ENCODE measurements at places on chromosomes 5 and 9.

GRCh38 chr9:19173598-19174125 is 46.4 kb upstream of the PLIN2 start:
- no peak for DNase-seq

- DNase-seq = no peak
Observed at GRCh38 chr9:95032580-95033341, 284.7 kb downstream of the FANCC start.

GRCh38 chr5:113520899-113521298 is 7.4 kb downstream of the YTHDC2 start:
- no peak for DNase-seq

- no peak for DNase-seq
Observed at GRCh38 chr5:59446356-59446755, 447.2 kb downstream of the PDE4D start.

DNA sequence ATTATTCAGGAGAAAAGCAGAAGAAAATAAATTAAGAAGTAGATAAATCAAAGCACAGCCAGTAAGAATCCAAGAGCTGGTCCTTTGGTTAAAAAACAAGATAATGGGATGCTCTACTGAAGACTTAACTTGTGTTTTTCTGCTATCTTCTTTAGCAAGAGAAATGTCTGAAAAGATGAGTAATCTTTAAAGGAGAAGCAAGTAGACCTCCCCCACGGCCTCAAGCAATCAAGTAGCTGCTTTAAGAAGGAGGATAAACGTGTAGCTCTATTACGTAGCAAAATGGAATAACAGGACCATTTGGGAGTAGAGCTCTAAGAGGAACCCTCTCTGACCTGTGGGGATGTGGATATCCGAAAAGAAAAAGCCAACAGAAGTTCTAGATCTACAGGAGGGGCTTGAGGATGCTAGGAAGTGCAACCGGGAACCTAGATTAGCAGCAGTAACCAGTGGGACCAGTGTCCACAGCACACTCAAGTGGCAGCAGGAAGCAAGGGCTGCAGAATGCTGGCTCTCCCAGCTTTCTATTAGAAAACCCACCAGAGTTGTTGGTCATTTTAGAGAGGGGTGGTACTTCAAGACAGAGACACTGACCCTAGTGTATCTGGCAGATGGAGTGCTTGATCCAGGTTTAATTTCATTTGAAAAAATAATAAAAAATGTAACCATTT is 185.4 kb downstream of the GABBR2 start:
- no peak for DNase-seq

GRCh38 chr5:133783481-133783880 is 171.1 kb upstream of the FSTL4 start:
- DNase-seq = no peak

- no peak for DNase-seq
Observed at GRCh38 chr9:70121818-70122436, 78.3 kb downstream of the MAMDC2 start.

DNA sequence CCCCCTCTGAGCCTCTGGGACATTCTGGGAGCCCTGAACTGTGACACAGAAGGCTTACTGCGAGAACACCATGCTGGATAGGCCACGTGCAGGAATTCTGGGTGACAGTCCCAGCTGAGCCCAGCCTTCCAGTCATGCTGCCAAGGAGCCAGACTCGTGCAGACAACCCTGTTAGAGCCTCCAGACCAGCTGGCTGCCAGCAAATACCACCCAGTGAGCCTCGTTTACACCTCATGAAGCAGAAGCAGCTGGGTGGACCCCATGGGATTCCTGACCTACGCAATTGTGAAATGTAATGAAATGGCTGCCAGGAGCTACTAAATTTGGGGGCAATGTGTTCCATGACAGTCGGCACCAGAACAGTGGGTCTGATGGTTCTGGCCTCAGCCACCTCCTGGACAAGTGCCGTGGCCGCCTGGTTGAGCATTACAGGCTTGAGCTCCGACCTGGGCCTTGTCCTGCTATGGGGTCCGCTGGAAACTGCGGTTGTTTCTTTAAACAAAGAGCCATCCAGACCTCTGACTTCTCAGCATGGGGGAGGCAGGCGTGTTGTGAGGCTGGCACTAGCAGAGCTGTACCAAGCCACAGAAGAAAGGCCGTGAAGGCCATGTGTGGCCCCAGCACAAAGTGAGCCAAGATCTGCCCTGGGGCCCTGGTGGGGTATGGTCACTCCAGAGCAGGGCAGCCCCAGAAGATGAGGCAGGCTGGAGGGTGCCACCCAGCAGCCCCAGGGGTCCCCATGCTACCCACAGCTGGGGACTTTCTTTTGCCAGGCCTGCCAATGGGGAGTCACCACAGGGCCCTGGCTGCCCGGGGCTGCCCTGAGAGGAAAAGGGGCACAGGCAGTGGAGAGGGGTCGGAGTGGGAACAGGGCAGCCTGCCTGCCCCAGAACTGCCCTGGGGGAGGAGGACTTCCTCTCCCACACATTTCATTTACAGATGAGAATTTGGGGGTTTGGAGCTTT is 19.3 kb upstream of the RXRA start:
- DNase-seq = no peak

- DNase-seq = no peak
Observed at GRCh38 chr5:104189031-104189430, 626.4 kb upstream of the NUDT12 start.

DNA sequence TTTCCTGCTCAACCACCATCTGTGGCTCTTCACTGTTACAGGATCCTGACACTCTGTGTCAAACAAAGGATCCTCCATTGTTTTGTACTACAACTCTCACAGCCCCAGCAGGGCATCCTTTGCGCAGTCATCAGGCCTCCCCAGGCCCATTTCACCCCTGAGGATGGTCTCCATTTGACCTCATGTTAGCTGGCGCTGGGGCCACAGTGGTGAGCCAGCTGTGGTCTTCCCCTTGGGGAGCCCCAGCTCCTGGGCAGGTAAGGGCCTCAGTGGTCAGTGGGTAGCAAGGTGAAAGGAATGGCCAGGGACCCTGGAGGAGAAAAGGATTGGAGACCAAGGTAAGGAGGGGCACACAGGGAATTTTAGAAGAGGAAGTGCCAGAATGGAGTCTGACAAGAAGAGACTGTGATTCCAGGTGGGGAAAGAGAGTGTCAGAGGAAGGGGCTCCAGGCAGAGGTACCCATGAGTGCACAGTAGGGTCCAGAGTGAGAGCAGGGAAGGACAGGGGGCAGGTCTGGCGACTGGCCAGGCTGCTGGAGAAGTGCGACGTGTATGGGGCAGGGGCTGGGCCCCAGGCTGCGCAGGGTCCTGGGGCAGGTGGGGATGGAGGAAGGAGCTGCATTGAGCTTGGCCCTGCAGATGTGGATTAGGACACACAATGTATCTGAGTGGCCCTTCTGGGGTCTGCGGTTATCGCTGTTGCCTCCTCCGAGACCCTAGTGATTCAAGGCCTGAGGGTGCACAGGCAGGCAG is 109.9 kb downstream of the PHF2 start:
- no peak for DNase-seq

- DNase-seq = no peak
Observed at GRCh38 chr5:170625221-170626165, 121.7 kb downstream of the KCNIP1 start.

GRCh38 chr9:79526149-79526672 is 45.6 kb upstream of the TLE4 start:
- DNase-seq = no peak

DNA sequence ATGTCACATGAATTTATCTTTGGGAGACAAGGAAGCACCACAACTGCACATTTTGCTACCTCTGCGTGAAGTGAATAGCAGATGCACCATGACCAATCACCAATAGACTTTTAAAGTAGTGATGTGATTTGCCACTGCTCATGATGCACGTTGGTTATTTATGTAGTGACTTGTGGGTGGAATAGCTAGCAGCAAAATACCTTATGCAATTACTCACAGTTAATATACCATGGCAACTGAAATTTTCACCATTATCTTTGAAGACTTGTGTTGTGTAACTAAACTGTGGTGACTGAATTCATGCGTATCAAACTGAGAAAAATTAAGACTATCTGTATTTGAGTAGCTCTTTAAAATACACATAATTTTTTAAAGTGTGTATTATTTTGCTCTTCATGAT is 46.2 kb upstream of the TUSC1 start:
- no peak for DNase-seq

- DNase-seq = no peak
Observed at GRCh38 chr9:95460518-95461164, 56.1 kb downstream of the PTCH1 start.

DNA sequence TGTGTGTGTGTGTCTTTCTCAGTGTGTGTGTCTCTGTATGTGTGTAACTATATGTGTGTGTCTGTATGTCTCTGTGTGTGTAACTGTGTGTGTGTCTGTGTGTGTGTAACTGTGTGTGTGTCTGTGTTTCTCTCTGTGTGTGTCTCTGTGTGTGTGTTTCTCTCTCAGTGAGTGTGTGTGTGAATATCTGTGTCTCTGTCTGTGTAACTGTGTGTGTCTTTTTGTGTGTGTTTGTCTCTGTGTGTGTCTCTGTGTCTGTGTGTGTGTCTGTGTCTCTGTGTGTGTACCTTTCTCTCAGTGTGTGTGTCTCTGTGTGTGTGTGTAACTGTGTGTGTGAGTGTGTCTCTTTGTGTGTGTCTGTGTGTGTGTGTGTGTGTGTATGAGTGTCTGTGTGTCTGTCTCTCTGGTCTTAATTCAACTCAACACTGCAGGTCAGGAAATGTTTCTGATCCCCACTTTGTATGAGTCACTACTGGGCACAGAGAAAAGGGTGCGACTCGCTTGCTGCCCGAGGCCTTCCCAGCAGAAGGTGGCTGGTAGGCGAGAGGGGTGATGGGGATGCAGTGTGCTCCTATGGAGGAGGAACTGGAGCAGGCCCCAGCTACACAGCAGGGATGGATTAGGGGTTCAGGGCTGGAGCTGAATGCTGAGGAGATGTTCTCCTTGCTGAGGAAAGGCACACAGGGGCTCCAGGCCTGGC is 52.1 kb downstream of the NSG2 start:
- no peak for DNase-seq

- no peak for DNase-seq
Observed at GRCh38 chr5:133611357-133612248, 738 bp downstream of the FSTL4 start.

DNA sequence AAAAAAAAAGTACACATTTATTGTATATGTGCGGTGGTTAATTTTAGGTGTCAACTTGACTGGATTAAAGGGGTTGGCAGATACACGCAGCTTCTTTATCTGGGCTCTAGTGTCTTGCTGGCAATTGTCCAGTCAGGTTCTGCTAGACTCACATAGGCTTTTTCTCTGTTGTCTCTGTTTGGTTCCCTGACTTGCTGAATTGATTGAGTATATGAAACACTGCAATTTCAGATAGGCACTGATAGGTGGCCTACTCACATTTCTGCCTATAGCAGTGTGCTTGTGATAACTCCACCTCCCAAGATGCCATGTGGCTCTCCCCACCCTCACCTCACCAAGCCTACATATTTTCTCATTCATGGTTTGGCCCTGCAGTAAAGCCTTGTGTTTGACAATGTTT is 52.5 kb downstream of the AOPEP start:
- DNase-seq = no peak

- no peak for DNase-seq
Observed at GRCh38 chr9:2601785-2602378, 19.7 kb upstream of the VLDLR start.

DNA sequence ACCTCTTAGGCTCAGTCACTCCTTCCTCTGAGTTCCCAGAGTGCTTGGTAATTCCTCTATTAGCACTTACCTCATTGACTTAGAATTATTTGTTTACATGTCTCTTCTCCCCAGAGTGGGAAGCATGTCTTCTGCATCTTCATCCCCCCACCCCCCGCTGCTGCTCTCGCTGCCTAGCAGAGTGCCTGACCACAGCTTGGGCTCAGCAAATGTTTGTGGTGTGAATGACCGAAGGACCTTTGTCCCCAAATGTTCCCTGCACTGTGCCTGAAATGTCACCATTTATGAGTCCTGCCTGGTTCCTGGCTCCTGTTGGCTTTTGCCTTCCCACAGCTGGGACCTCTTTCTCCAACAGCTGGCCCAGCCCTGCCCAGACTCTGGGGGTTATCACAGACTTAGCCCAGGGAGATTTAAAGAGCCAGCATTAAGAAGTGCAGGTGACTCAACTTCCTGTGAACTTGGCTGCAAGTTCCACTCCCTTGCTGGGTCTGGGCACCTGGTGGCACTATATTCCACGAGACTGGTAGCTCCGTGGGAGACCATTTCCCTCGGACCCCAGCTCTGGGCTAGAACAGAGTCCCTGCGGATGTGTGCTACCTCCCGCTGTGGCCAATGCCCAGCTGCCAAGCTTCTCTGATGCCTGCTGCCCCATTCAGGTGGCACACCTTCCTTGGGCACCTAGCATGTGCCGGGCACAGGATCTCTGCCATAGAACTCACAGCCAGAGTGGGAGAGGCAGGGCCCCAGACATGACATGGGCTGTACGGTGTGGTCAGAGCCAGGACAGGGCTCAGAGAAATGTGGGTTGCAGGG is 1.8 kb upstream of the HMCN2 start:
- DNase-seq = no peak

DNA sequence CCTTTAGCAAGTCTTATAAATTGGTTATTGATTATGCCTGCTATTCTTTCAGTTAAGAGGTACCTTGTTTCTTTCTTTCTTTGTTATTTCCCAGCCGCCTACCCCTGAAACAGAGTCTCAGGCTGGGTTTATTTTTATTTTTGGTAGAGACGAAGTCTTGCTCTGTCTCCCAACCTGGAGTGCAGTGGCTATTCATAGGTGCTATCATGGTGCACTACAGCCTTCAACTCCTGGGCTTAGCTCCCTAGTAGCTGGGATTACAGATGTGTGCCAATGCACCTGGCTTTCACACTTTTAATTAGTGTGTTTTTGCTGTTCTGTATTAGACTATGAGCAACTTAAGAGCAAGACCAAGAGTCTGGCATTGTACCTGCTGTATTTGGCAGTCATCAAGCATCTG is 14.2 kb downstream of the MAML1 start:
- no peak for DNase-seq

DNA sequence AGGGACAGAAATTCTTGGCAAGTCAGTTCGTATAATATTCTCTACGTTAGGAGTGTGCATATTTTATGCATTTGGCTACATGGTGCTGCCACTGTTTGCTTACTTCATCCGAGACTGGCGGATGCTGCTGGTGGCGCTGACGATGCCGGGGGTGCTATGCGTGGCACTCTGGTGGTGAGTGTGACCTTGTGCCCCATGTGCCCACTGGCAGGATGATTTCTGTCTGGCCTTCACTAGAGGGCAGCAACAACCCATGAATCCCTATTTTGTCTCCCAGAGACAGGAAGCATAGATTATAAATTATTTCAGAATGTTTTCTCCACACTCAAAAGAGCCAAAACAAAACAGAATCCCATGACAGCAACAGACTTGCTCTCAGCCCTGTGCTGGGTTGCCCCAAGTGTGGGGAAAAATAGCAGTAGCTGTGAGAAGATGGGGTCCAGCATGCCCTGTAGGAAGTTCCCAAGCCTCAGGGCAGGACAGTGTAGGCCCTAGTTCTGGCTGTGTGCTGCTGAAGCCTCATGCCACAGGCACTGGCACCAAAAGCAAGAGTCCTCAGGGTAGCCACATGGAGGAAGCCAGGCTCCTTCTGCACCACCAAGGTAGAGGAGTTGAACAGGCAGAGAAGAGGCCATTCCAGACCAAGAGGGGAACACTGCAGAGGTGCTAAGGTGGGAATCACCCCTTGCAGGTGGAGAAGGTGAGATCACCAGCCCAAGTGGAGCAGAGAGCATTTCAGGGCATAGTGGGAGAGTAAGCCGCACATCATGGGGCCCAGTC is 16.0 kb downstream of the SLC22A5 start:
- peak; percentile 40 for DNase-seq

- no peak for DNase-seq
Observed at GRCh38 chr5:68449380-68449779, 233.8 kb downstream of the PIK3R1 start.

Measured in activated T-cell treated with anti-CD3 and anti-CD28 coated beads for 4 hours (primary cell).